ENCODE measurements at places on chromosomes 16 and 17.

DNA sequence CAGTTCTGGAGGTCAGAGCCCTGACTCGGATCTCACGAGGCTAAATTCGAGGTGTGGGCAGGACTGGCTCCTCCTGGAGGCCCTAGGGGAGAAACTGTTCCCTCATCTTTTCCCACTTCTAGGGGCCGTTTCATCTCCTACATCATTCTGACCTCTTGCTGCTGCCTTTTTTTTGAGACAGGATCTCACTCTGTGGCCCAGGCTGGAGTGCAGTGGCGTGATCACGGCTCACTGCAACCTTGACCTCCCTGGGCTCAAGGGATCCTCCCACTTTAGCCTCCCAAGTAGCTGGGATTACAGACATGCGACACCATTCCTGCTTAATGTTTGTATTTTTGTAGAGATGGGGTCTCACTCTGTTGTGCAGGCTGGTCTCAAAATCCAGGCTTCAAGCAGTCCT, 244.1 kb upstream of the GSE1 start:
- DNase-seq: no peak

DNA sequence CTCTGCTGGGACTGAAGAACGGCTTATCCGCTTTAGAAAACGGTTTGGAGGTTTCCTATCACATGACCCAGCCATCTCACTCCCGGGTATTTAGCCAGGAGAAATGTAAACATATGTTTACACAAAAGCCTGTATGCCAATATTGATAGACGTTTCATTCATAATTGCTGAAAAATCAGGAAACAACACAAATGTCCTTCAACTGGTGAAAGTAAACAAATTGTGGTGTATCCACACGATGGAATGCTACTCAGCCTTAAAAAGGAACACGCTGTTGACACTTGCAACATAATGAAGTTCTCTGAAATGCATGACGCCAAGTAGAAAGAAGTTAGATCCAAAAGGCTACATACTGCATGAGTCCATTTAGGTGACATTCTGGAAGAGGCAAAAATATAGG, 157.6 kb downstream of the SLC39A11 start:
- no peak for DNase-seq

GRCh38 chr17:56624309-56624708, 30.8 kb downstream of the NOG start:
- DNase-seq: no peak

GRCh38 chr16:56252835-56253234, 61.5 kb downstream of the GNAO1 start:
- DNase-seq: no peak

GRCh38 chr17:56499799-56500388, 93.6 kb upstream of the NOG start:
- no peak for DNase-seq

- peak; percentile 92 for DNase-seq
Observed at GRCh38 chr17:2401426-2402221, 764 bp upstream of the MNT start.

GRCh38 chr16:10514369-10515055, 65.9 kb downstream of the EMP2 start:
- no peak for DNase-seq

GRCh38 chr17:47698749-47699535, 5.0 kb downstream of the TBKBP1 start:
- DNase-seq: peak; percentile 91

DNA sequence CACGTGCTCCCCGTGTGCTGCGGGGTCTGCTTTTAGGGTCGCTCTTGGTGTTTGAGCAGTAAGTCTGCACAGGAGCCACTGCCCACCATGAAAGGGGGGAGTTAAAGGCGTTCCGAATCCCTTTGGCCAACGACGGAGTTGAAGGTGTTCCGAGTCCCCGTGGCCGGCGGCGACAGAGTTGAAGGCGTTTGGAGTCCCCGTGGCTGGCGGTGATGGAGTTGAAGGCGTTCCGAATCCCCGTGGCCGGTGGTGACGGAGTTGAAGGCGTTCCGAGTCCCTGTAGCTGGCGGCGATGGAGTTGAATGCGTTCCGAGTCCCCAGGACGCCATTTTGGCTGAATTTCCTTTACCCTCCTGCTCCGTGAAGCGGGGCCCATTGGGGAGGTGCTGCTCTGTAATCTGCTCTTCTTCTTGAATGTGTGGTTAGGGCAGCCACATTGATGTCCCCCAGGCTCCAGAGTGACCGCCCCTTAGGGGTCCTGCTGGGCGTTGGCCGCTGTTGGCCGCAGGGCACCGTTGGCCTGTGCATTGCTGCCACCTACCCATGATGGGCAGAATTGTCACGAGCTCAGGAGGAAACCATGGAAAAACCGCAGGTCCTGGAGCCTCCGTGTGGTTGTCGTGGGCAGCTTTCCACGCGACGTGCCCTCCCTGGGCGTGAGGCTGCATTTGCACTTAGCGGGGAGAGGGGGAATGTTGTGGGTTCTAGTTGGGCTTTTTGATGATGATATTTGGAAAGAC, 73.7 kb upstream of the ZNF750 start:
- DNase-seq: no peak

- no peak for DNase-seq
Observed at GRCh38 chr17:1473170-1473569, 17.1 kb upstream of the CRK start.

DNA sequence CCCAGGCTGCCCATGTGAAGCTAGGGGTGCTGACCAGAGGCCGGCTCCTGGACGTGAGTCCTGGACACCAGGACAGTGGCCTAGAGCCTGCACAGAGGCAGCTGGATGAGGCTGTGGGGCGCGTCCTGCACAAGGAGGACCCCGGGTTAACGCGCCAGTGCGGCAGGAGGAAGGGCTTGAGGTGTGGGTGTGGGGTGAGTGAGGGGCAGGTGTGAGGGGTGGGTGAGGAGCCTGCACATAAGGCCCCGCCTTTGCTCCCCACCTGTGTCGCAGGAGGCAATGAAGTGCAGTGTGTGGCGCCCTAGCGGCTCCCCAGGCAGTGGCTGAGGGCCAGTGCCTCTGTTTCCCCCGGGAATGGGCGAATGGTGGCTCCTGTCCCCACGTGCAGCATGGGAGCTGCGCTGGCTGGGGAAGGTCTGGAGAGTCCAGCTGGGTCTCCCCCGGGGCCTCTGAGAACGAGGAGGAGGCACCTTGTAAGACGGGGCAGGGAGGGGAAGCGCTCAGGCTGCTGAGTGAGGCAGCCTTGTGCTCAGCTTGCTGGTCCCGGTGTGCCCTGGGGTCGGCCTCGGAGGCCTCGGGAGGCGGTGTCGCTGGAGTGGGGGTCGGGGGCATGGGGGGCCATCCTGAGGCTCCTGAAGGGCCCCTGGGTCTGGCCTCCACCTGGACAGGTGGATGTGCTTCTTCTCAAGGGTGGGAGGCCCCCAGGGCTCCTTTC, 3.2 kb downstream of the CD7 start:
- peak; percentile 38 for DNase-seq

GRCh38 chr17:247767-248166, 66.3 kb upstream of the DOC2B start:
- DNase-seq: no peak

DNA sequence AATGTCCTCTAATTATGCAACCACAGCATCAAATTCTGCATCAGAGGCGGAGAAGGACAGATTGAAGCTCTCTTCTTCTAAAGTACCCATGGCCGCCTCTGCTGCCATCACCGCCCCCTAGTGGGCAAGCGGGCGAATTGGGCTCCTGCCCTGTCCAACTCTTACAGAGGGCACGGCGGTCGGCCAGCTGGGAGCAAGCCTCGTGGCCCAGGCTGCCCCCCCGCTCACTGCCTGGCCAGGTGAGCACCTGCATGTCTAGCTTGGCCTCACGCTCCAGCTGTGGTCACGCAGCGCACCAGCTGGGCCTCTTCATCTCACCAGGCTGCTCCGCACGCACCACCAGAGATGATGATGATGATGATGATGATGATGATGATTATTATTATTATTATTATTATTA, 146.1 kb upstream of the TOM1L1 start:
- DNase-seq: peak; percentile 3

DNA sequence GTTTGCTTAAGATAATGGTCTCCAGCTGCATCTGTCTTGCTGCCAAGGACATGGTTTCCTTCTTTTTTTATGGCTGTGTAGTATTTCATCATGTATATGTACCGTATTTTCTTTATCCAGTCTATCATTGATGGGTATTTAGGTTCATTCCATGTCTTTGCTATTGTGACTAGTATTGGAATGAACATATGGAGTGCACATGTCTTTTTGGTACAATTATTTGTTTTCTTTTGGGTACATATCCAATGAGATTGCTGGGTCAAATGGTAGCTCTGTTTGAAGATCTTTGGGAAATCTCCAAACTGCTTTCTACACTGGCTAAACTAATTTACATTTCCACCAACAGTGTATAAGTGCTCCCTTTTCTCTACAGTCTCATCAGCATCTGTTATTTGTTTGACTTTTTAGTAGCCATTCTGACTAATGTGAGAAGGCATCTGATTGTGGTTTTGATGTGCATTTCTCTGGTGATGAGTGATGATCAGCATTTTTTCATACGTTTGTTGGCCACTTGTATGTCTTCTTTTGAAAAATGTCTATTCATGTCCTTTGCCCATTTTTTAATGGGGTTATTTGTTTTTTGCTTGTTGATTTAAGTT, 66.2 kb downstream of the TNFRSF13B start:
- DNase-seq: no peak

GRCh38 chr16:59341368-59341767, 607.3 kb upstream of the GOT2 start:
- DNase-seq: no peak

DNA sequence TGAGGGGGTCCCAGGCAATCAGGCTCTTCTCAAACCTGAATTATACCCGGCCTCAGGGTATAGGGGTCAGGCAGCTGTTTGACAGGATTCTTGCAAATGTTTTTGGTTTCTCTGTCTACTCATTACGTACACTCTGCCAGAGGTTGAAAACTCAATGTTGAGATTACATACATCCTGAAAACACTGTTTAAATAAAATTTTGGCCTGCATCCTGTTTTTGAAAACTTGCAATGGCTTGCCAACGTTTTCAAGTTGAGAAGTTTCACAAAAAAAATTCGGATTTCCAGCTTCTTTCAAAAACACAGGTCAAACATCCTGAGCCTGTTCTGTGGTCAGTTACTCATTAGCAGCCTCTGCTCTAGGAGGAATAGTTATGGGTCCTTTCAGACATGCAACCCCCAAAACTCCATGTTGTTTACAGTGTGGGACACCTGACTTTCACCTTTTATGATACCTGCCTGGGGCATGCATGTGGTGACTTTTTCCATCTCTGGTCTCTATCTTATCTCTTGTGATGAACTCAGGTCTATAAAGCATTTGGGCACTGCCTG, 577.8 kb downstream of the WWOX start:
- DNase-seq: no peak

- no peak for DNase-seq
Observed at GRCh38 chr17:74077231-74077630, 126.2 kb upstream of the RPL38 start.

DNA sequence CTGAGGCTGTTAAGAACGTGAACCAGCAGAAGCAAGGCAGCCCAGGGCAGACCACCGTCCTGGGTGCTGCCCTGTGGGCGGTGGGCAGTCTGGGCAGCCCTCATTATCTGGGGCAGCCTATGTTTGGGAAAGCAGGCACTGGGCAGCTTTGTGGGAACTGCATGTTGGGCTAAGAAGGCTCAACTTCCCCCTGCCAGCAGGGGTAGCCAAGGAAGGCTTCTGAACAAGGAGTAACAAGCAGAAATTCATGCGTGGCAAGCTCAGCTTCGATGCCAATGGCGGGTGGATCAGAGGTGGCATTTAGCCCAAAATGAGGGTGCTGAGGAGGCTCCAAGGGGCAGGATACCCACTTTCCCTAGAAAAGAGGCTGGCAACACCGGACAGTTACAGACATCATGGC, 42.7 kb upstream of the METRNL start:
- no peak for DNase-seq

- no peak for DNase-seq
Observed at GRCh38 chr16:67464565-67464964, 16.4 kb downstream of the ATP6V0D1 start.

DNA sequence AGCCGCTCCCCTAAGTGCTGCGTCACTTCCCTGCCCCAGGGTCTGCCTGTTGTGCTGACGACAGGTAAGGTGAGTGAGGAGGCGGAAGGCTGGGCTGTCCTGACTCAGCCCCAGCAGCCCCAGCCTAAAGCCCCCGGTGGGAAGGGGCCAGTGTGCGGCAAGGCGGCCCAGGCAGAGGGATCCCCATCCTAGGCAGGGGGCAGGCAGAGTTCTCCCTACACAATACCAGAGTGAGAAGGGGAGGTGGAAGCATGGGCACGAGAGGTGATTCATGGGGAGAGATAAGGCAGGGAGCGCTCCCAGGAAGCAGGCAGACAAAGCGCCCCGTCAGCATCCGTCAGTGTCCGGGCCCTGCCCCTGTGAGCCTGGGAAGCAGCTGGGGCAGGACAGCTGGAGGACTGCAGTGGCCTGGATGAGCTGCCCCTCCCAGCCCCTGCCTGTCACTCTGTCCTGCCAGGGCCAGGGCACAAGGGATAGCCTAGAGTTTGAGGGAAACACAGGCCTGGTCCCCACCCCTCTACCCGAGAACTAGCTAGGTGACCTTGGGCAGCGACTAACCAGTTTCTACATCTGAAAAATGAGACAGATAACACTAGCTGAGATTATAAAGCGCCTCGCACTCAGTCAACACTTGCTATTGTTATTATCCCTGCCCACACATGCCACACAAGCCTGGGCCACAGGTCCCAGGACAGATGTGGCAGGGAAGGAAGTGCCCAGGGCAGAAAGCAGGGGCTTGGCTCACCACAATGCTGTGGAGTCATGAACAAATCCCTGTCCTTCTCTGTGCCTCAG, 3.8 kb downstream of the FAM83G start:
- DNase-seq: no peak

- DNase-seq: no peak
Observed at GRCh38 chr16:69486724-69487123, 62.3 kb downstream of the CYB5B start.

DNA sequence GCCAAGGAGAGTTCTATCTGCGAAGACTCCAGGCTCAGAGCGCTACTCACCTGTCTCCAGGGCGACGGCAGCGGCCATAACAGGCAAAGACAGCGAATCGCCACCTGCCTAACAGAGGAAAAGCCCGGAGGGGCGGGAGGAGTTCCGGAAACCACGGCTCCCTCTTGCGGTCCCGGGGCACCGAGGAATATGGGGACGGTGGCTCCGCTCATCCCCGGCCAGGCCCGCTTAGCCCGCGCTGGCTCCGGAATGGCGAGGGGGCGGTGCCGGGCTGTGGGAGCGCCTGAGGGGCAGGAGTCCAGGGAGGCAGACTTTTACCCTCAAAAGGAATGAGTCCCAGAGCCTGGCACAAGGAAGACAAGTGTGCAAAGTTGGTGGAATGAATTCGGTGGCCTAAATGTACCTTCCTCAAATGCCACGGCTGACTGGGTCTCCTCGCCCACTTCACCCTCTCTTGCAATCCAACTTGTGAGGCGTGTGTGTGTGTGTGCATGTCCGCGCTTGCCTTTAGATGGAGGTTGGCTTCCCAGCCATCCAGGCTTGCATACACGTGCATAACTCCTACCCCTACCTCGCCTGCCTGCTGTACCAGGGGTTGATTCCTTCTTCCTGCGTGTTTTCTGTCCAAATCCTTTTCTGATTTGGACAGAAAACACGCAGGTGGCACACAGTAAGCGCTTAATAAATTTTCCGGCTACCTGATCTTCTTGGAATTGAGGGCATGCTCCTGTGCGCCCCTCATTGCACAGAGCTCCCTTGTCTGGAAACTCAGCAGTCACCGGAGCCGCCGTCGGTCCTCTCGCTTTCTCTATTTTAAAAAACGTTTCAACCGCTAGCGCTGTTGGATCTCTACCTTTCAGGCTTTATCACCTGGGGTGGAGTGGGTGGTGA, 3.5 kb downstream of the C17orf100 start:
- DNase-seq: no peak

Measured in GM12892 (cell line).